ENCODE measurements at places on chromosomes 16 and 17. TPM values are rescaled to one million over a fixed set of nuclear protein-coding genes. Genes with fewer than 3 reads are reported as not detected.

DNA sequence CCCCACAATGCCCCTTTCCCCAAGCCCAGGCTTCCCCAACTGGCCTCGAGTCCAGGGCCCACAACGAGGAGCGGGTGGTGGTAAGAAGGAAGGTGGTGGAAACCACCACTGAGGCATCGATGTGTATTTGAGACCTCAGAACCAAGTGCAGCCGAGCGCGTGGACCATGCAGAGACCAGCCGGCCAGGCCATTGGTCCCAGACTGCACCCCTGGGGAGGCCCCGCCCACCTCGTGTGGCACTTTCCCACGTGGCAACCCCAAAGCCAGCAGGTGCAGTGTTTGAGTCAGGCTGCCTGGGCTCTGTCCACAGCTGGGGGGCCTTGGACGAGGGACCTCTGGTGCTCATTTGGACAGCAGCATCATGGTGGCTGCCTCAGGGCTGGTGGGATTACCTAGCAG, 28.1 kb upstream of the BAHCC1 start:
- DNase-seq, result no peak

GRCh38 chr17:49576088-49576916, 631 bp downstream of the NXPH3 start:
- no peak for DNase-seq

DNA sequence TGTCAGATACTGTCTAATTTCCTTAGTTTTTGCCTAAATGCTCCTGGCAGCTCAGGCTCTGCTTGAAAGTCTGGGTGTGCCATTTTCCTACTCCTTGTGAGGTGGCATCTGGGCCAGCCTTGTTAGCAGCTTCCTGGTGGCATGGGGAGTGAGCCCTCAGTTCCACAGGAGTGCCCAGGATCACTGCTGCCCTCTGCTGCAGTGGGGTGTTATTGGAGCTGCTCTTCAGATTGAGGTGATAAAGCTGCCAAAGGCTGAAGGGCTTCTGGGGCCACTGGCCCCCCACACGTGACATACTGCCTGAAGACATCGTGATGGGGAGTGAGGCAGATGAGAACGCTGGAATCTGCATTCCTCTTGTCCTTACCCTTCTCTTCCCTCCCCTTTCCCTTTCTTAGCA, 27.4 kb downstream of the CEP95 start:
- DNase-seq, result no peak

DNA sequence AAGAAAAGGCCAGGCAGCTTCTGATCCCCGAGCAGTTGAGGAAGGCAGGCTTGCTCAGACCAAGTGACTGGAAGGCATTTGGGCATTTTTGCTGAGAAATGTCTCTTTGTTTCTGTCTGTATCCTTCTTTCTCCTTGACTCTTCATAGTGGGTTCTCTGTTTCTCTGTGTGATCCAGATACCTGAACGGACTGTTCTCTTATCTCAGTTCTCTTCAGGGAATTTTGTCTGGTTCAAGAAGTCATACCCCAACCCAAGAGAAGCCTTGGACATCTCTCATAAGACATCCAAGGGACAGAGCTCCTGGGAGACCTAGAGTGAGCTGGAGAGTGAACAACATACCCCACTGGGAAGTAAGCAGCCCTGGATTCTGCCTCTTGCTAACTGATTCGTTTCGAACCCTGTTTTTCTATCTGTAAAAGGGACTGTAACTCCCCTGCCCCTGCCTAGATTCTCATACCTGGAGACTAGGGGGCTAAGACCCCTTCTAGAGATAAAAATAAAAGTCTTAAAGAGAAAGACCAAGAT, 541 bp downstream of the CCL3 start:
- DNase-seq, result no peak

DNA sequence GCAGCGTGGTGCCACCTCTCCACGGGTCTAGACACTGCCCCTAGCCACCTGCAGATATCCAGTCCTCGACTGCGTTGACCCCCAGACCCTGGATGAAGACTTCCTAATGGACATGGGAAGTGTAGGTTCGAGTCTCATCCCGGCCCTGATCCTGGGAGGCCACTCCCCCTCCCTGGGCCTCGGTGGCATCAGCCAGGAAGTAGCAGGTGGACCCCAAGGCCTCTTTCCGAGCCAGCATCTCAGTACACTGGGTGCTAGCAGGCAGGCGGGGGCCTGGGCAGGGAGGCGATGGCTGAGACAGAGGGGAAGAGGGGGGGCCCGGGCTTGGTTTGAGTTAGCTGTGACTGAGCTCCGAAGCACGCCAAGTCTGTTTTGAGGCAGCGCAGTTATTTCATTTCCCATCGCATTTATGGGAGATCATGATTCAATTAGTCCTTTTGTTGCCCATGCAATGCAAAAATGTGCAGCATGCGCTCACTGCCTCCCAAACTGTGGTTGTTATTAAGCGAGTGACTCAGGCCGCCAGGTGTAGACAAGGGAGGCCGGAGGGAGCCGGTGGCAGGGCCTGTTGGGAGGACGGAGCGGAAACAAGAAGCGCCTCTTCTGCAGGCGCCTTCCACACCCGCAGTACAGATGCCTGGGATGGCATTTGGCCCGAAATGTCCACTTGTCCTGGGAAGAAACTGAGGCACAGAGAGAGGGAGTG, 25.3 kb upstream of the ZNF469 start:
- DNase-seq, result no peak

GRCh38 chr17:10956821-10957220, 118.9 kb upstream of the PIRT start:
- DNase-seq, result no peak

DNA sequence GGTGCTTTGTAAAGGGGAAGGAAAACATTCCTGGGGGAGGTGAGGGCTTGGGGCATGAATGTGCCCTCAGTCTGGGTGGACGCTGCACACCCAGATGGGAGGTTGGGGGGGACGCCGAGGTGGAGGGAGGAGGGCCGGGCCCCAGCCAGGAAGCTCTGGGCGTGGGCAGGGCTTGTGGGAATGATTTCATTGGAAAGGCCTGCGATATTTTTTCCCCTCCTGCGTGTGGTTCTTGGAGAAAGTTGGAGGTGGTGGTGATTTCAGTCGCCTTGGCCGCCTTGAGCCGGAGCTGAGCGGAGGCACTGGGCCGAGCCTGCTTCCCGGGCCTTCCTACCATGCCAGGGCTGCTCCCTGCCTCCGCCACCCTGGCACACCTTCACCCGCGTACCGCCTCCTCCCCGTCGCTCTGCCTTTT, 26.4 kb upstream of the CLEC18A start:
- DNase-seq, result no peak

GRCh38 chr16:85386467-85387170, 226.5 kb upstream of the GSE1 start:
- no peak for DNase-seq

DNA sequence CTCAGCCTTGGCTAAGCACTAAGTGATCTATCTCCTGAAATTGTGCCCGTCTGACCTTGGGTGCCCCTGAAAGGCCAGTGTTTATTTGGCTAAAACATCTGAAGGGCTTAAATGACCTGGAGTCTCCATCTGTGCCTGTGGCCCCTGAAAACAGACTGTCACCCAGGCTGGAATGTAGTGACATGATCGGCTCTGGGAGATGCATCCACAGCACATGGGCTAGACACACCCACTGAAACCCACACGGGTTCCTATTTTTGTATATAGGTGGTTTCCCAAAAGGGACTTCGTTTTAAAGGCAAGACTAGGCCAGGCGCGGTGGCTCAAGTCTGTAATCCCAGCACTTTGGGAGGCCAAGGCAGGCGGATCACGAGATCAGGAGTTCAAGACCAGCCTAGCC, 13.5 kb downstream of the CEP295NL start:
- no peak for DNase-seq

DNA sequence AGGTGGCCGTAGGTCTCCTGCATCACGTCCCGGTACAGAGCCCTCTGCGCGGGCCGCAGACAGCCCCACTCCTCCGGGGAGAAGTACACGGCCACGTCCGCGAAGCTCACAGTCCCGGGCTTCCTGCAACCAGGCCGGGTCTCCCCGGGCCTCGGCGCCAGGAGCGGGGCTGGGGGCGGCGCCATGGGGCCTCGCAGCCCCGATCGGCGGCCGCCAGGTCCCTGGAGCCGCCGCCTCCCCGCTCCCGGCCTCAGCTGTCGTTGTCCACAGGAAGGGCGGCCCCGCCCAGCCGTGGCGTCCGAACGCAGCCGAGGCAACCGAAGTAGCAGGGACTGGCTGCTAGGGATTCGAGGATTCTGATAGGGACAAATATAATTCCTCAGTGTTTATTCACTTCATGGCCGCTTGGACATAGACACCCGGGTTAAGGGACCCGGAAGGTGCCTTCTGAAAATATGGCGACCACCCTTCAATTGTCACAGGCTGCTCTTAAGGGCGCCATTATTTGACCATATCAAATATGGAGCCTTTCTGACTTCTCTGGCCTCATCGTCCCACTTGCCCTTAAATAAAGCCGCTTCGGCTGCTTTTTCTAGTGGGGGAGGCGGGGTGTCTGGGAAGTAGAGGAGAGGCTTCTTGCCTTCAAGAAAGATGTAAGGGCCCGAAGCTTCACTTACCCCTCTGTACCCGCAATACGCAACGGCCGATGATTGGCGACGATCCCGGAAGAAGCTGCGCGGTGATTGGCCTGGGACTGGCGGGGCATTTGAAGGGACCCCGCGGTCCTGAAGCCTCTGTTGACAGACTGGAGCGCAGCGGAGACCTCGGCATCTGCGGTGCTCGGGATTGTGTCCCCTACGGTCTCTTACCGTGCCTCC, at the start of gene ZNF688:
Gene ZNF688 (minus strand): TSS at position 270 of the 878 bp plus-strand sequence. CDS start 85 bp downstream, at position 185.
- DNase-seq, result peak; percentile 81

DNA sequence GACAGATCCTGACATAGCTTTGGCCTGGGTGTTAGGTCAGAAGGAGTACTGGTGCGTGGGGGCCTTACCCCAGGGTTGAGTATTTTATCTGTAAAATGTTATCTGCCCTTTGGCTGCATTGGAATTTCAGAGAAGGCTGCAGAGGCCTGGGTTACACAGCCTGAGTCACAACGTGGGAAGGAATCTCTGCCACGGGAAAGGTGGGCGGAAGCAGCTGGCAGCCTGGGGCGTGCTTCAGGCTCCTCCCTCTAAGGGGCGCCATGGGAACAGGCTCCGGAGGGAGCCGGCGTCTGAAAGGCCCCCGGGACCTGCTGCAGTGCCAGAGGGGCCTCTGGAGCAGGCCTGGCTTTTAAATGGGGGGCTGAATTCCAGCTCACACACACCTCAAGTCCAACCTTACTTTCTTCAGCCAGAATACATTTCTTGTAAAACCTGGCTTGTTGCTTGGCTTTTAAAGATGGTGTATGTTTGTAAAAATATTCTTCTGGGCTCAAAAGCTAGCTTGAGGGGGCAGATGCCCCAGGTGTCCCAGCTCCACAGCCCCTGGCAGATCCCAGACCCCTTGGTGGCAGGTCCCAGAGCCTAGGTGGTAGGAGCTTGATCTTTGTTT, 142.2 kb downstream of the RAB11FIP4 start:
- no peak for DNase-seq

Gene FBXW10
- not detected for total RNA-seq

Gene STUB1
- total RNA-seq, result 217 TPM

Gene CACNG4
- total RNA-seq, result 40.3 TPM

Gene ALOX15B
- not detected for total RNA-seq

Gene OSGIN1
- total RNA-seq, result 4.9 TPM

Gene NTN1
- total RNA-seq, result 14.5 TPM

Gene RMI2
- total RNA-seq, result 11.1 TPM

All from Panc1 (cell line).